ENCODE measurements at places on chromosomes 5 and 9.

GRCh38 chr9:99451112-99451606 is 229.1 kb downstream of the SEC61B start:
- DNase-seq, result no peak

DNA sequence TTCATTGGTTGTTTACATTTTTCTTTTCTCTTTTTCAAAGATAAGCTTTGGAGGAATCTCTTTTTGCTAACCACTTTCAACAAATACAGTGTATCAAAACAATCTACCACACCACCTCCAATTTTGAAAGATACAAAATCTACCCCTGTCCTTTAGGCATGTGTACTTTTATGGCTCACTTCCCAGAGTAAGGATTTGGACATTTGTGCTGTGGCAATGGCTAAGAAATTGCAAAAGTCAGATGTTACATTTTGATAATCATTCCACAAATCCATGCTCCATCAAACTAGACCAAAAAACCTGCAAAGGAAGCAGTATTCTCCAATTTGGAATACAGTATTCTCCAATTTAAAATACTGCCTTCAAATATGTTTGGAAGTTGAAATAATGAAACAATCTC is 204.9 kb downstream of the MCTP1 start:
- no peak for DNase-seq

DNA sequence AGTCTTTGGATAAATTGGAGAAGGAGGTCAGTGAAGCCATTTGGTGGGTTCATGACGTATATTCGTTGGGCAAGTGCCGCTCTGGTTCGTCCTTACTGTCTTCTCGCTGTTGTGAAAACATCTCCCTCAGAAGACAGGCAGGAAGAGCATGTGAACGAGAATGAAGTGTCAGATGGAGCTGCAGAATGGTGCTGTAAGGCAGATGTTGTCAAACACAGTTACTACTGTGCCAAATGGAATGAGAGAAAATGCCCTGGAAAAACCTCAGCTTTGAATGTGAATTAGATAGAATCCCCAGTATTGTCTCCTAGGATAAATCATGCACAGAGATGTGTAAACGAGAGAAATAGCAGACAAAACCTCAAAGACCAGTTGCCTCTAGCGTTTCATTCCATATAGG is 121.5 kb downstream of the CAMK4 start:
- DNase-seq, result no peak

GRCh38 chr9:131923132-131923671 is 156.5 kb downstream of the MED27 start:
- DNase-seq, result no peak

DNA sequence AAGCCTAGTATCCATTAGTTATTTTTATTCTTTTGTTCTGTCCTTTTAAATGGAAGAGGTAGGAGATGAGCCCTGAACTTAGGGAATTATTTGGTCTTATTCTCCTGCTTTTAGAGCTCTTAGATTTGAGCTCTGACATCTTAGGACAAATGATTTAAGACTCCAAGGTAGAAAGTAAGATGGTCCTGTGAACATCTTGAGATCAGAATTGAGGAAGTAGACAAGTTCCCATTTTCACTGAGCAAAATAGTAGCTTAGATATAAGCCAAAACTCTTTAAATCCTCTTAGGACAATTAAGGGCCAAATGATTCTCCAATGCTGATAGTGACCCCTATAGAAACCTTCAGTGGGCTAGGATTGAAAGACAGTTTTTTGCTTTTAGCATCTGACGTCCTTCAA is 53.0 kb upstream of the RUSC2 start:
- DNase-seq, result no peak

- DNase-seq, result no peak
Observed at GRCh38 chr5:42784132-42784531, 27.5 kb downstream of the CCDC152 start.

DNA sequence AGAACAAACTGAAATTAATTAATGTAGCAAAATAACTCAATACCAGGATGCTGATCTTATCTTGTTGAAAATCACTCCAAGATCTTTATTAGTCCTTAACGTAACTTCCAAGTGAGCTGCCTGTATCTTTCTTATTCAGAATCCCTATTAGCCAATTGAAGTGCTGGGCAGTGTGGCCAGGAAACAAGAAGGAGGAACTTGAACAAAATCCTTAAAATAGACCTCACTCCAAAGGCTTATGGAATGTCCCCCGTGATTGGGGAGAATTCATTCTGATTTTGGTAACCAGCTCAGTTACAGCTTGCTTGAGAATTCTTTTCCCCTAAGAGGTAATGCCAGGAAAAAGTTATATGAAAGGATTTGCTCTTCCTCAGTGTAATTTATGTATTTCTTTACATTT is 171.0 kb downstream of the DEPDC1B start:
- no peak for DNase-seq

DNA sequence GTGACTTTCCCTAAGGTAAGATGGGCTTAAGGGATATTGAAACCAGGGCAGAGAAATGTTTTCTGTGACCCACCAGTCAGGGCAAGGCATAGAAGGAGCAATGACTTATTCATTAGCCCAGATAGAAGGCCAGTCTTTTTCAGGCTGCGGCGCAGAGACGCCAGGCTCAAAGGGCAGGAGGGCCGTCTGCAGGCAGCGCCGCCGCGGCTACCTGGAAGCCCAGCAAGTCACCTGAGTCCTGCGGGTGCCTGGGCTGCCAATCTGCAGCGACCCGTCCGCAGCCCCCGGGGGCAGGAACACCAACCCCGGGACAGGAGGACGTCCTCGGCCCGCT is 322 bp upstream of the SH3GL2 start:
- DNase-seq, result no peak

- no peak for DNase-seq
Observed at GRCh38 chr9:21001581-21001980, 29.9 kb downstream of the HACD4 start.

DNA sequence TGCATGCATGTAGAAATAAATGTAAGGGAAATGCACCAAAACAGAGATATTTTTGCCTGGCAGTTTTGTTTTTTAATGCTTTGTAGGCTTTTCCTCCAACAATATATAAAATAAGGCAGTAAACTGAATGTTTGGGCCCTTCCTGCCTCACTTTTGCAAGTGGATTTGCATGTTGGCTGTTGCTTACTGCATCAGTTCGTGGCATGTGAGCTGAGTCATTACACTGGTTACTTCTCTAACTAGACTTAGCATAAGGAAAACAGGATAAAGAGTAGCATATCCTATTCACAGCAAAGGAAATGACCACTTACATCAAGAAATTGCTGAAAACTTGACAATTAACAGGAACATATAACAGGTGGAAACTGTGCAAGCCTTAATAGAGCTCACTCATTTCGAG is 113.4 kb downstream of the TLE1 start:
- no peak for DNase-seq

DNA sequence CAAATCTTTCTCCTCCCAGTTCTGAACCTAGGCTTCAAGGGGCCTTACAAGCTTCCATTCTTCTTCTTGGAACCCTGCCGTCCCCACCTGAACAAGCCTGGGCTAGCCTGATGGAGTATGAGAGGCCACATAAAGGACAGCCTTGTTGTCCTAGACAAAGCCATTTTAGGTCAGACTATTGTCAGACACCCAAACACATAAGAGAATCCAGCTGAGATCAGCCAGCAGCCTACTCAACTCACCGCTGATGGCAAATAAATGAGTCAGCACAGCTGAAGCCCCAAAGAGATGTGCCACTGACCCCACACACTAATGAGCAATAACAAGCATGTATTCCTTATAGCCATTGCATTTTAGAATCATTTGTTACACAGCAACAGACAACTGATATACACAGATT is 33.8 kb downstream of the SVEP1 start:
- DNase-seq, result peak; percentile 32

DNA sequence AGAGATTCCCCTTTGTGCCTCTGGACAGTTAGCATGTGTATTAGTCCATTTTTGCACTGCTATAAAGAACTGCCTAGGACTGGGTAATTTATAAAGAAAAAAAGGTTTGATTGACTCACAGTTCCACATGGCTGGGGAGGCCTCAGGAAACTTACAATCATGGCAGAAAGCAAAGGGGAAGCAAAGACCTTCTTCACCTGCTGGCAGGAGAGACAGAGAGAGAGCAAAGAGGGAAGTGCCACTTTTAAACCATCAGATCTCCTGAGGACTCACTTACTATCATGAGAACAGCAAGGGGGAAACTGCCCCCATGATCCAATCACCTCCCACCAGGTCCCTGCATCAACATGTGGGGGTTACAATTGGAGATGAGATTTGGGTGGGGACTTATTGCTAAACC is 6.0 kb downstream of the CFAP90 start:
- no peak for DNase-seq

DNA sequence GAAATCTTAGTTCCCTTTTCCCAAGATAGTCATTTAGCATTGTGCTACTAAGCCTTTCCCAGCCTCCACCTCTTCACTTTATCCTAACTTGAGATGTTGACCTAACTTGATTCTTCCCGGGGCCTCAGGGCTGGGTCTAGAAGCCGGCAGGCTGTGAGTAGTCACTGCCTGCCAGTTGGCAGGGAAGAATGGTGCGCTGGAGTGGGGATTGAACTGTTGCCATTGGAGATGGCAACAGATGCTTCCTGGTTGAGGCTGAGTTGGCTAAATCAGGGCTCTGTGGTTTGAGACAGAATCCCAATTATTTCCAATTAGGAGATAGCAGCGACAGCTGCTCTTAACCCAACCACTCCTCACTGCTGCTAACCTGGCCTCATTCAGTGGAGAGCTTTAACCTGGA is 343.1 kb downstream of the BRINP1 start:
- peak; percentile 99 for DNase-seq

- no peak for DNase-seq
Observed at GRCh38 chr9:114899995-114900394, 30.4 kb downstream of the TNFSF8 start.

DNA sequence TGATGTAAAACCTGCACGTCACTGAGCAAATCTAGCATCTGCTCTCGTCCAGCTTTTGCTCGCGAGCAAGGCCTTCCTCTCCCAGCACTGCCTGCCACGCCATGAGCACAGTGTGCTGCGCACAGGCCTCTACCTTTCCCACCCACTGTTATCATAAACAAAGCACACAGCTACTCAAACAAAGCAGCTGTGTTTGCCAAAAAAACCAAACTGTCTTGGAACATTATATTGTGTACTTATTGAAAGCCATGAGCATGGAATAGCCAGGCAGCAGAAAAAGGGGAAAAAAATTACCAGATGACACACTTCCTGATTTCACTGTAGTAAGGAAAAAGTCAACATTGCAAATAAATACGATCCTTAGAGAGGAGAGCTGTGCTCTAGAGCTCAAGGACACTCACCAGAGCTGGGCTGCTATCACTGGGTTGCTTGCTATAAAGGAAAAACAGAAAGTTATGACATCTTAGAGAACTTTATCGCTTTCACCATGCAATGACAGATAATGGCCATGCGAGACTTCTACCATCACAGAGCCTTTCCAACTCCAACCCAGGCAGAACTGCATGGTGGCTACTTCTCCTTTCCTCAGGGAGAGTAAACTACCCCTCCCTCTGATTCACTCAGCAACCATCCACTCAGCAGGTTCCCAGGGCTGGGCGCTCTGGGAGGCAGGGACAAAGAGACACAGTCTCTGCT is 69.6 kb downstream of the EPB41L4B start:
- peak; percentile 49 for DNase-seq

DNA sequence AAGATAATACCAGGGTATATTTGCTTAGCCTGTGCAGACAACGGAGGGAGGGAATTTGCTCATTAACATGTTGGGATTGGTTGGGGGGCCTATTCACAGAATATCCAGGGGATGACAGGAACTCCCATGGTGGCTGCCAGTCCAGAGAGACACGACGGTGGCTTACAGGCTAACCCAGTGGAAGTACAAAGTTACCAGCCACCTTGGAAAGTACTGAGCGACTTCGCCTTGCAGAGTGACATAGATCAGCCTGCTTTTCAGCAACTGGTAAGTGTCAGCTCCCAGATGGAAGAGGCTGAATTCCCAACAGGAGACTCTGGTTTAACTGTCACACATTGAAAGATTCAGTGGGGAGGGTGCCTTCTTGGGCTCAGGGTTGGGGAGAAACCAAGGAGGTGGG is 7.9 kb downstream of the ISL1 start:
- no peak for DNase-seq

GRCh38 chr9:110969971-110970386 is 68.3 kb downstream of the LPAR1 start:
- peak; percentile 64 for DNase-seq

GRCh38 chr5:176383248-176383905 is 5.0 kb downstream of the NOP16 start:
- DNase-seq, result no peak

DNA sequence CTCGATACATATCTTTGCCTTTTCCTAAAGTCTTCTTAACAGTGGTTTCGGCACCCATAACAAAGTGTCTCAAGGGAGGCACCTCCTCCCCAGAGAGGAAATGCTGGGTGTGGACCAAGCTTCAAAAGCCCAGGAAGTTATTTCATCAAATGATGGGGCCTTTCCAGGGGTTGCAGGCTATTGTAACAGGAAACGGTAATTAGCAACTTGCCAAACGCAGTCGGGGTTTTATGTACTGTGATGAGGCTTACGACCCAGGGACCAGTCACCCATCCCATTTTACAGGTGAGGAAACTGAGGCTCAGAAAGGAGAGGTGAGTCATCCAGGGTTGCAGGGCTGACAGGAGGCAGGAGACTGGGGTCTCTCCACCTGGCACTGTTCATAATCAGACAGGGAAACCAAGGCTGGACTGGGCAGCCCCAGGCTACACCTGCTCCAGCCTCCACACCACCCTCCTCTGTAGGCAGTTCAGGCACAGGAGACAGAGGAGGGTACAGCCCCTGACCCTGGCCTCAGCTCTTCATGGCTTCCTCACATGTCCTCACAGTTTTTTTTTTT is 30.0 kb upstream of the SUSD3 start:
- no peak for DNase-seq

DNA sequence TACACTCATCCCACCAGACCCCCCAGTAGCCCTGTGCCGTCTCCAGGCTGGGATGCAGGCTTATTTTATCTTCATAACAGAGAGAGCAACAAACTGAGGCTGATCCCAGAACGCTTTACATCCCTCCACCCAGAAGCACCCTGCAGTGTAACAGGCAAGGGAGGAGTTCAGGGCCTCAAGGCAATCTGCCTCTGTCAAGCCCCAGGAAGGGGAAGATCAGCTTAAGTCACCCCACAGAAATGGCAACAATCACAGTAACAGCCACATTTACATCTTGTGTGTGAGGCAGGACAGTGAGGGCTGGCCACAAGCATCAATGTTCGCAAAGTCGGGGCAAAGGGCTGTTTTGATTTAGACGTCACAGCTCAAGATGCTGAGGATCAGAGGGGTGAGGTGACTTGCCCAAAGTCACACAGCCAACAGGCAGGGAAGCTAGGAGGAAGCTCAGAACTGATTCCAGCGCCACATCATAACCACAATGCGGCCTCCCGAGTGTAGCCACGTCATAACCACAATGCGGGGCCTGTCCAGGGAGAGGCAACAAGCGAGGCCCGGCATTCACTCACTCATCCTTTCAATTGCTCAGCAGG is 14.4 kb downstream of the STK10 start:
- DNase-seq, result peak; percentile 42

- peak; percentile 81 for DNase-seq
Observed at GRCh38 chr5:122144236-122144635, 14.9 kb downstream of the ZNF474 start.

GRCh38 chr5:59856358-59856757 is 37.2 kb downstream of the PDE4D start:
- DNase-seq, result no peak

- peak; percentile 81 for DNase-seq
Observed at GRCh38 chr9:19028835-19029451, 4.1 kb downstream of the SAXO1 start.

Data from myocyte (in vitro differentiated cells).